Ureter (tissue), 1 donor: ENCODE measurements at places on chromosomes 2 and 18. TPM values are rescaled to one million over a fixed set of nuclear protein-coding genes. Genes with fewer than 3 reads are reported as not detected.

- no peak for DNase-seq
Observed at GRCh38 chr2:106575955-106576354, 88.8 kb downstream of the CD8B2 start.

GRCh38 chr2:131408207-131408606, 44.2 kb upstream of the RAB6D start:
- no peak for DNase-seq

DNA sequence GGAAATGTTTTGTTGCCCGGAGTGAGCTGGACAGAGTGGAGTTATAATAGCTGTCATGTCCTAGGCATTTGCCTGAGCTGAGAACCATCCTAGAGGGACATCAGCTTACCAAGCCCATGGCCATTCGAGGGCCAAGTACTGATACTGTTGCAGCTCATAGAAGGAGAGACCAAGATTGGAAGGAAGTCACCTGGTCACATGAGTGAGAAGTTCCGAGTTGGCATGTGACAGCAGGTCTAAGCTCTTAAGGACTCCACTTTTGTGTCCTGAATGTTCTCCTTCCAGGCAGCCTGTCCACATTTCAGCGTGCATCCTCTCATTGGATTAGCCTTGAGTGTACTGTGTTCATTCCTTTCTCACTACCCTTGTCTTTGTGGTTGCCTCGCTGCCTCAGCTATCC, 4.4 kb downstream of the FHOD3 start:
- no peak for DNase-seq

- DNase-seq = no peak
Observed at GRCh38 chr18:9861933-9862332, 23.8 kb upstream of the TXNDC2 start.

DNA sequence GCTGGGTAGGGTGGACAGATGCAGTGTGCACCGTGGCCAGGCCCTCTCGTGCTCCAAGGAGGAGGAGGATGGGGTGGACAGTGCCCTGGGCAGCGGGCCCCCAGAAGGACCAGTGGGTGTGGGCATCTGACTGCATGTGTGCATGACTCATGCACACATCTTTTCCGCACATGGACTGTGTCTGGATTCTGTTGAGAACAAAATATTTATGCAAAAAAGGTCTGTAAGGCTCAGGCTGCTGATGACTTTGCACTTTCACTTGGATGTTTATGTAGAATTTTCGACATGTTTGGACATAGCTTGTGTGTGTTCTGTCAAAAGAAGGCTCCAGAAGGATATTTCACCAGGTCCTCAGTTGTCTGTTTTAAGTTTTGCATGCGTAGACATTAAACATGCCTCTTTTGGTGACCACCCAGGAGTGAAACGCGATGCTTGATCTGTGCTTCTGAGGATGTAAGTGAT, 45.6 kb downstream of the MTCL1 start:
- no peak for DNase-seq

IL37 gene
- total RNA-seq = not detected

OSR1 gene
- 34.7 TPM for total RNA-seq

UGT1A4 gene
- total RNA-seq = 23.2 TPM
